ENCODE measurements at places on chromosomes 2 and 18.

- no peak for DNase-seq
Observed at GRCh38 chr2:177171418-177171865, 41.2 kb upstream of the HNRNPA3 start.

DNA sequence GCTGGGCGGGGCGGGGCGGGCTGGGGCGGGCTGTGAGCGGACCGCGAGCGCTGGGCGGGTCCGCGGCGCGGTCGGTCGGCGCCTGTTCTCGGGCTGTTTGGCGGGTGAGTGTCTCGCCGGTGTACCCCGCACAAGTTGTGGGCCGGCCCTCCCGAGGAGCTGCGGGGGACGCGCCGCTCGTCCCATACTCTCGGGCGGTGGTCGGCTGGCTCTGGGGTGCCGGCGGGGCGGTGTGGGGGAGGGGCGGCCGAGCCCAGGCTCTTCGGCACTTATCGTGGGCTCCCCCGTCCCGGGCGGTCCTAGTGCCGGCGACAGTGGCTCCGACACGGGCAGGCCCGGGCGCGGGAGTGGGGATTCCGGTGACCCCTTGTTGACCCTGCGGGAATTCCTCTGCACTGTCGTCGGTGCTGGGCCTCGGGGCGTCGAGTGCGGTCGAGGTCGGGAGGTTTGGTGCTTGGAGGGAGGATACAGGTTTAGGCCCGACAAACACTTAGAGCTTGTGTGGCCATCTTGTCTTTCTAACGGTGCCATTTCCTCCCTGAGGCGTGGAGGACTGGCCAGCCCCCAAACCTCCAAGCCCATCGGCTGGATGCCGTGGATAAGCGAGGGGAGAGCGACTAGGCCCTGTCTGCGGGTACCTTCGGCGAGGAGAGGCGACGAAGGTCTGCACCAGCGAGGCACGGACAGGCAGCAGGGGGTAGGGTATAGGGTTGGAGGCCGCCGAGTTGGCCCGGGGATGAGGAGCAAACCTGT lies at the start of gene SEPTIN2:
Gene SEPTIN2, plus strand, starts transcription at position 47 of the 753 bp plus-strand sequence. CDS start 8,308 bp downstream, outside the sequence.
- peak; percentile 55 for DNase-seq

GRCh38 chr2:169565686-169566085 lies 8.0 kb downstream of the FASTKD1 start:
- no peak for DNase-seq

DNA sequence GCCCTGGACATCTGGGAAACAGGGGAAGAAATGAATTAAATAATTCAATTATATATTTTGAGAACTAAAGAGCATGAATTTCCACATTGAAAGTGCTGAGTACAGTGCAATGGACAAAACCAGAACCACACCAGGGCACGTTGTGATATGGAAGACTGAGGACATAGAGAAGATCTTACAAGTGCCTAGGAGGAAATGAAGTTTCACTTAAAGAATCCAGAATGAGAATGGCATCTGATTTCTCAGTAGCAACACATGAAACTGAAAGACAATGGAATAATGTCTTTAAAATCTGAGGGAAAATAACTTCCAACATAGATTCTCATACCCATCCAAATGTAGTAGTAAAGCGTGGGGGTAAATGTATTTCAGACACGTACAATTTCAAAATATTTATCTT lies 20.3 kb upstream of the AAK1 start:
- DNase-seq: no peak

DNA sequence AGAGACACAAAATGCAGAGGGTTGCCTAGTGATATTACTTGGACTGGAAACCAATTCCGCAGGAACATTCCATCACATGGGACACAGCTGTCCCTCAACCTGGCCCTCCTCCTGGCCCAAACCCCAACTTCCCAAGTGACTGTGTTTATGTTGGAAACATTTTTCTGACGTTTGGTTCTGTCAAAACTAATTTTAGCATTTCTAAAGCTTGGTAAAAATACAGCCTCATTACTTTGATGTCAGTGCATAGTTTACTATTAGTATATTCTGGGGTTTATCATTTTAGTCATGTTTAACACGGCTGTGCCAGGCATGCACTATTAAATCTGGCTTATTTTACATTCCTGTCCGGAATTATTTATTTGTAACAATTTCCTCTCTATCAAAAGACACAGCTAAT lies 69.9 kb downstream of the GLI2 start:
- no peak for DNase-seq

GRCh38 chr18:21163647-21164547 lies 52.3 kb upstream of the ROCK1 start:
- DNase-seq: no peak

- DNase-seq: no peak
Observed at GRCh38 chr2:88837511-88838160, 146.2 kb downstream of the RPIA start.
